ENCODE measurements at places on chromosomes 11 and 22. TPM values are rescaled to one million over a fixed set of nuclear protein-coding genes. Genes with fewer than 3 reads are reported as not detected.

DNA sequence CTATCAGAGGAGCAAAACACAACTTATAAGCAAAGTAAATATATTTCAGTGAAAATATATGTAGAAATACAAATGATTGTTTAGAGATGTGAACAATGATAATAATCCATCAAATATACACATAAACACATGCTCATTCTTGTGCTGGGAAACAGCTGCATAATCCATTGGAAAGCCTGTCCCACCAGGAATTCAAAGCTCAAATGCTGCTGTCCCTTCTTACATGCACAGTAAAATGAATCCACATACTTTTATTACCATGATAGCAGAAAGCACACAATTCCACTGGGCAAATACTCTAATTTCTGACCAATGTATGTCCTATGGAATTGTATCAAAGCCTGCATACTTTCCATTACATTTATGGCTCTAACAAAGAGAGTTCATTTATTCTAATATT is 44.5 kb downstream of the SOX6 start:
- DNase-seq: no peak

MYRF gene
- 2.1 TPM for total RNA-seq

GRCh38 chr11:33389635-33390034 is 132.5 kb downstream of the HIPK3 start:
- no peak for DNase-seq

MAP6 gene
- 5.4 TPM for total RNA-seq

ENTHD1 gene
- total RNA-seq: not detected

MAJIN gene
- not detected for total RNA-seq

- DNase-seq: peak; percentile 51
Observed at GRCh38 chr11:83051760-83052671, 19.7 kb downstream of the RAB30 start.

PANX2 gene
- total RNA-seq: 0.40 TPM

GRCh38 chr11:32113200-32113919 is 22.5 kb downstream of the RCN1 start:
- DNase-seq: no peak

- no peak for DNase-seq
Observed at GRCh38 chr22:30565341-30565740, 9.1 kb downstream of the GAL3ST1 start.

TEX54 gene
- not detected for total RNA-seq

TMEM191B gene
- 0.59 TPM for total RNA-seq

DNA sequence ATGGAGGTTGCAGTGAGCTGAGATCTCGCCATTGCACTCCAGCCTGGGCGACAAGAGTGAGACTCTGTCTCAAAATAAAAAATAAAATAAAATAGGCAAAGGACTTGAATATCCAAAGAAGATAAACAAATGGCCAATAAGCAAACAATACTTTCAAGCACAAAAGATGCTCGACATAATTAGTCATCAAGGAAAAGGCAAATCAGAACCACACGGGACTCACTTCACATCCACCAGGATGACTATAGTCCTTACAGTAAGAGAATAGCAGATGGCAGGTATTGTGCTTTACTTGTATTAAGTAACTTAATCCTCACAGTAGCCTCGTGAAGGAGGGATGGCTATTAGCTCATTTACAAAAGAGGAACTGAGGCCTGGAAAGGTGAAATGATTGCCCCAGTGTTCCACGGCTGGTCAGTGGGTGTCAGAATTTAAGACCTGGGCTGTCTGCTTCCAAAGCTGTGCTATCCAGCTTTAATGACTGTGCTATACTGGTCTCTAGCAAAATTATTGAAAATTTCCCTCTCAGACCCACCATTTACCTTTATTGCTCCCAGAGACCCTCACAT is 40.2 kb upstream of the RBFOX2 start:
- DNase-seq: no peak

GRCh38 chr11:61122761-61123160 is 20.5 kb downstream of the CD5 start:
- no peak for DNase-seq

GRCh38 chr22:40193429-40194421 is 16.0 kb downstream of the TNRC6B start:
- DNase-seq: no peak

NCAM1 gene
- 244 TPM for total RNA-seq

CXCR5 gene
- not detected for total RNA-seq

NDUFS3 gene
- total RNA-seq: 319 TPM

DNA sequence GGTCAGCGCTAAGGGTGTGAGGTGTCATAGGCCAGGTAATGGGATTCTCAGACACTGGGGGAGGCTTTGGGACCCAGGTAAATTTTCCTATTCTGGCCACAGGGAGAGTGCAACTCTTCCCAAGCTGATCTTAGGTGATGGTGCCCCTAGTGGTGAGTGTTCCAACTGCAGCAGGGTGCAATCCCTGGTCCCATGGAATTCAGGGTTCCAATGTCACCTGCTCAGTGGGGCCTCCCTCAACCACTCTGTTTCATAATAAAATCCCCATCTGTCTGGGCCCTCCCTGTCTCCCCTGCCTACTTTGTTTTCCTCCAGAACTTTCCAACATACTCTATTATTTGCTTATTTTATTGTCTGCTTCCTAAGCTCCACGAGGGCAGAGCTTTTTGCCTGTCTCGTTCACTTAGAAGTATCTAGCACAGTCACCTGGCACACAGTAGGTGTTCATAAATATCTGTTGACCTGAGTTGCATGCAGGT is 2.9 kb upstream of the SGSM1 start:
- peak; percentile 59 for DNase-seq

ISX gene
- total RNA-seq: not detected

DNA sequence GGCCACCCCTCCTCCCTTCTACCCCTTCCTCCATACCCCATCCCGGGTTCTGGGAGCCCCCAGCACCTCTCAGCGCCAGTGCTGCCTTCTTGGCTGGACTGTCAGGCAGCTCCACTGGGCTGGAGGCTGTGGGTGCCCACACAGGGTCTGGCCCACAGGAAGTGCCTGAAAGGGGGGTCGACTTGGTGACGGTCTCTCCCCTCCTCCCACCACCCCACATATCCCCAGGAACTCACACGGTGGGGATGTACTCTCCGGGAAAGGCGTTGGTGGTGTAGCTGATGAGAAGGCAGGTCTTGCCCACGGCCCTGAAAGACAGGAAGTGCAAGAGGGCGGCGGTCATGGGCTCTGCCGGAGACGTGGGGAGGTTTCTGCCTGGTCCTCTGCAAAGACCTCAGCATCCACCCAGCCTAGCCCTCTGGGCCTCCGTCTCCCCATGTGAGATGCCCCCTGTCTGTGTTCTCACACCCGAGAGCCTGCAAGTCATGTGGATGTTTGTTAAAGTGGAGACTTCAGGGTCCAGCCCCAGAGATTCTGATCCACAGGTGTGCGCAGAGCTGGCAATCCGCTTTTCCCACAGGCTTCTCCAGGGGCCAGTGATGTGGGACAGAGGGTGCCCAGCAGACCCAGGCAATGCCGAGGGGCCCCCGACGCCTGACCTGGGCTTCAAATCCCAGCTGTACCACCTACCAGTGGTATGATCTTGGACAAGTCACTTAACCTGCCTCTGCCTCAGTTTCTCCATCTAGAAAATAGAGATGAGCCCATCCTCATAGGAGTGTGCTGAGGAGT is 2.5 kb downstream of the RAC2 start:
- no peak for DNase-seq

DNA sequence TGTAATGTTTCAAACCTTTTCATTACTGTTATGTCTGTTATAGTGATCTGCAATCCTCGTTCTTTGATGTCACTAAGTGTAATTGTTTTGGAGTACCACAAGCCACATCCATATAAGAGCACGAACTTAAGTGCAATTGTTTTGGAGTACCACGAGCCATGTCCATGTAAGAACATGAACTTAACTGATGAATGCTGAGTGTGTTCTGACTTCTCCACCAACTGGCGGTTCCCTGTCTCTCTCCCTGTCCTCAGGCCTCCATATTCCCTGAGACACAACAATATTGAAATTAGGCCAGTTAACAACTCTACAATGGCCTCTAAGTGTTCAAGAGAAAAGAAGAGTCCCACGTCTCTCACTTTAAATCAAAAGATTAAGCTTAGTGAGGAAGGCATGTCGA is 23.5 kb downstream of the TESMIN start:
- no peak for DNase-seq

DNA sequence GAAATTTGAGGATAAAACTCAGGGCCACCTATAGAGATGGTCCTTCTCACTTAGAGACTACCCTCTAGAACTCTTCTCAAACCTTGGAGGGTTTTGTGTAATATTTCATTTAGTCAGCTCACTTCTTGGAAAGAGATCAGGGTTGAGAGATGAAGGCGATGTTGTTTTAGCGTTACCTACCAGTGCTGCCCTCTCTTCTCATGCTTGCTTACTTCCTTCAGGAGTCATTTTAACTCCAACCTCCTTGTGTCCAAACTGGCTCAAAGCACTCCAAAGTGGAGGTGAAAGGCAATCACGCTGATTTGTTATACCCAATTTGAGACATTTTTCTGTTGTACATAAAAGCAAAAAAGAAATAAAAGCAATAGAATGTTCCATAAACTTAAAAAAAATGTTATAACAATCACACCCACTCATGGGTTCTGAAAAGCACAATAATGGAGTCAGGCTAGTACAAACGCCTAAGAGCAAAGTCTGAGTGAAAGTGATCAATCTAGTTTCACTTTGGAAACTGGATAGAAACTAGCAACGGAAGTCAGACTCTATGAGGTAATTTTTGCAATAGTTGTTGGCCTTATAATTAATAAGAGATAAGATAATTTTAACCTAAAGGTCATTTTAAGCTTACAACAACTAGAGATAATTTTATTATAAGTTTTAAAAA is 117.1 kb downstream of the MRTFA start:
- no peak for DNase-seq

GRCh38 chr22:45402466-45402985 is 10.9 kb downstream of the SMC1B start:
- no peak for DNase-seq

All from left ventricle myocardium superior (tissue), 1 donor.